ENCODE measurements at places on chromosomes 6 and 20. TPM values are rescaled to one million over a fixed set of nuclear protein-coding genes. Genes with fewer than 3 reads are reported as not detected.

The MOCS3 gene
- 4.1 TPM for total RNA-seq

DNA sequence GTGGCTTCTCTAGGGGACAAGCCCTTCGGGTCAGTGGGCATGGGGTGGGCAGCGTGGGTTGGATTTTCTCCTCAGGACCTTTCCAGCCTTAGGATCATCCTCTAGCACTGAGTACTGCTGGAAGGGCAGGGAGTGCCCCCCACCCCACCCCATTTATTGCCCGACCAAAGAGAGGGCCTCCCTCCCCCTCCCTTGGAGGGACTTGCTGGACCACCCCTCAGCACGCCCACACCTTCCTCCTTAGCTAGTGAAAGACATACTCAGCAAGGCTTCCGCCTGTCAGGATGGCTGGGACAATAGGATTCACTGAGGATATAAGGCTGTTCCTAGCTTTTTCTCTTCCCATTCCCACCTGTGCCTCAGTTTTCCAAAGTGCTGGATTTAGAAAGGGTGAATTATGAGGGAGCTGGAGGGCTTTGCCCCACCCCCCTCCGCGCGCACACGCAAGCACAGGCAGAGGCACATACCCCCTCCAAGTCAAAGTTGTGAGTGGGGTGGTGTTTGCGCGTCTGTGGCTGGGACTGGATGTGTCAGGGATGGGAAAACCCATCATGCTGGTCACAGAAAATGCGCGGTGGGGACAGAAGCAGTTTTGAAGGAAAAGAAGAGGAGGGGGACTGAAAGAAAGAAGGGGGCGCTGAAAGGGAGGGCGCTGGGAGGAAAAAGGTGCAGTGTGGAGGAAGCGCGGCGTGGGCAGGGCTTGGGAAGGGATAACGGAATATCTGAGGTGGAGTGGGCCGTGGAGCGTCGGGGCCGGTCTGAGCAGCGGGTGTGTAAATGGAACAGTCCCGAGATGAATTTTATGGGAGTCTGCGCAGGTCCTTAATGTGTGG, 693 bp upstream of the SLC29A1 start:
- DNase-seq: no peak

- no peak for DNase-seq
Observed at GRCh38 chr6:73719046-73719445, 23.0 kb downstream of the CD109 start.

DNA sequence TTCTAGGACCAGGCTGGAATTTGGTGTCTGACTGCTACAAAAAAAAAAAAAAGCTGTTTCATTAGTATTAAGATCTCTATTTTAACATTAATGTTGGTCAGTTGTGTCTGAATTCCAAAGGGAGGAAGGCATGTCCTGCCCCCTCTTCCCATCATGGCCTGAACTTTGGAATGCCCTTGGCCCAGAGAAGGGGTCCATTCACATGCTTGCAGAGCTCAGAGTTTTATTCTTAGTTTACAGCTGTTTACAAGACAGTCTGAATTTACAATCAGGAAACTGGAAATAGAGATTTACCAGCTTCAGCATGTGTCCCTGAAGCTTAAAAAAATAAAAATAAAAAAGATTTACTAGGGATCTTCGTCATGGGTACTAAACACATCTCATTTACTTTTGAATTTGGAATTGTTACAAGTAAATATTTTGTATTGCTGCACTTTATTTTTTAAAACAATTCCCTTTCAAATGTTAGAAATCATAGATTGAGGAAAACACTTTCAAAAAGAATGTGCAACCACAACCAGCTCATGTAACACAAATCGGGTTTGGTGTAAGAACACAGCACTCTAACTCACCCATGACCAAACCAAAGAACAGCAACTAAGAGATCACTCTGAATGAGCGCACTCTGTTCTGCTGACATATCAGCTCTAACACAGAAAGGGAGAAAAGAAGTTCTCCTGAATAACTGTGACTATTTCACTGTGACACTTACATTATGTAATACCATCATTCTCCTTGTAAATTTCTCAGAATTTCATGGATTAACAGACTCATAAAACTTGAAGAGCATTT, 6.6 kb upstream of the SERPINB6 start:
- no peak for DNase-seq

- no peak for DNase-seq
Observed at GRCh38 chr6:169256061-169256460, 2.4 kb upstream of the THBS2 start.

The PHACTR1 gene
- 2.5 TPM for total RNA-seq

The PABPC1L gene
- 3.7 TPM for total RNA-seq

DNA sequence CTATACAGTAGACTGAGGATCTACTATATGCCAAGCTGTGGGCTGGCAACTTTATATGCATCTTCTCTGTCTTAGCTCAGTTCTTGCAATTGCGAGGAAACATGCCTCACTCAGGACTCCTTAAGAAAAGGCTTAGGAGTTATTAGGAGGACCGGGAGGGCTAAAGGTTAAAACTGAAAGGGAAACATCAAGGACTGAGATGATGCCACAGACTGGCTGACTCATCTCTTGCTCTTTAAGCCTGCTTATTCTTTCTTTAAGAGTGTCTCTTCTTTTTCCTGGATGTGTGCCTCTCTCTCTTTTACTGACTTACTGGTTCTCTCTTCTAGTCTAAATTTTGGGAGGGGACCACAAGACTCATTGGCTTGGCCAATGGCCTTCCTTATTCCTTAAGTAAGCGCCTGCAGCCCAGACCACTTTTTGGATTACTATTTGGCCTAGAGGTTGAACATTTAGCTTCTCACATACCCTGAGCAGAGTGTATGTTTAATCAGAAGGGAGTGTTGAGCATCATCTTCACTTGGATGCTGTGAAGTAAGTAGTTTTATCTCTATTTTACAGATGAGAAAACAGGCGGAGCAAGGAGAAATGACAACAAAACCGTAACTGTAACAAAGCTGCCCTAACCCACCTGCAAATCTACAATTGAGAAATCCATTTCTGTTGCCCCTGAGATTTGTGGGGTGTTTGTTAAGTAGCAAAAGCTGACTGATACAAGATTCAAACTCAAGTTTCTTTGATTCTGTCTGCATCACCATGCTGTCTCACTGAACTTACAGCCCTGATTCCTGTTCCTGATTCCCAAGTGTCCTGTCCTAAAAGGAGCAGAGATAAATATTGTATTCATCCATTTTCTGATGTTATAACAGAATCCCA, 7.2 kb upstream of the SDC4 start:
- no peak for DNase-seq

The NSFL1C gene
- total RNA-seq: 33.6 TPM

- no peak for DNase-seq
Observed at GRCh38 chr6:29589423-29590048, 4.6 kb downstream of the OR2H2 start.

- no peak for DNase-seq
Observed at GRCh38 chr6:47321577-47321976, 11.9 kb upstream of the TNFRSF21 start.

The FUT9 gene
- not detected for total RNA-seq

DNA sequence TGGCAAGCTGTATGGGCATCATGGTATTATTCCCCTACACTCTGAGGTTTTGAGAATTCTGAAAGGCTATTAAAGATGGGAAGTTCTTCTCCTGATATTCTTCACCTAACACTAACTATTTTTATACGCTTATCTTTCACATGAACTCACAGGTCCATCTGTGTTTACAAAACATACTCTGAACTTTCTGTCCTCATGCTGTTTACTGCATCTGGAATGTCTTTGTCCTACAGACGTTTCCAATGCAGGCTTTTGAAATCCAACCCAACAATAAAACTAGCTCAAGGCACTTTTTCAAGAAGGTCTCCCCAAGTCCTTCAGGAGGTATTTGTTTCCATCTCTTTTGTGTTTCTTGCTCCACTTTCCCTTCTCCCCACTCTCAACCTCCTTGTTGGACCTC, 60.5 kb upstream of the MLIP start:
- DNase-seq: no peak

Data from esophagus muscularis mucosa (tissue), 4 donors.